ENCODE measurements at places on chromosomes 7 and 10.

DNA sequence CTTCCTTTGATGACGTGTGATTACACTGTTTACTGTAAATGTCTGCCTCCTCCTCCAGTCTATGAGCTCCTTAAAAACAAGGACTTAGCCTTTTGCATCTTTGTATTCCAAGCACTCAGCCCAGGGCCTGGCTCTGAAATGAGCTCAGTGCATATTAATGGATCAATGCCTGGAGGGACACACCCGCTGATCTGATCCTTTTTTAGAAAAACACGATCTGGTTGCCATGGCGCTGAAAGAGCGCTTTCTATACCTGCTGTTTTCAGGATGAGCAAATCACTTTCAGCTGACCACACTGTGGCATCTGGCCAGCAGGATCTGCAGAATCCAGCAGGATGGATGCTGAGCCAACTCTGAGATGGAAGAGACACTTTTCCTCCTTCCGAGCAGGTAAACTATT lies 37.8 kb upstream of the GARS1 start:
- H3K27me3 ChIP-seq, result no peaks in the 10 kb centered on the region
- no peak overlapping the region for H3K4me3 ChIP-seq
- no peaks in the 10 kb centered on the region for H3K36me3 ChIP-seq
- DNase-seq, result no peak
- no peak overlapping the region for H3K27ac ChIP-seq

DNA sequence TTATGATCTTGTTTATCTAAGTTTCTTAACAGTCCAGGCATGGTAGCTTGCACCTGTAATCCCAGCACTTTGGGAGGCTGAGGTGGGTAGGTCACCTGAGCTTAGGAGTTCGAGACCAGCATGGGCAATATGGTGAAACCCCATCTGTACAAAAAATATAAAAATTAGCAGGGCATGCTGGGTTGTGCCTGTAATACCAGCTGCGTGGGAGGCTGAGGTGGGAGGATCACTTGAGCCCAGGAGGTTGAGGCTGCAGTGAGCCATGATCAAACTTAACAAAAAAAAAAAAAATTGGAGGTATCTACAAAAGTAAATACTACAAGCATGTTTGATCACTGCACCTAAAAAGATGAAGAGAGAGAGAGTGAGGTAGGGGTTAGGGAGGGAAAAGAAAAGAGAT lies 9.0 kb upstream of the EZH2 start:
- H3K36me3 ChIP-seq, result no peaks in the 10 kb centered on the region
- DNase-seq, result no peak
- no peak overlapping the region for H3K27ac ChIP-seq
- no peak overlapping the region for H3K4me3 ChIP-seq
- H3K4me1 ChIP-seq, result no peaks in the 10 kb centered on the region

GRCh38 chr7:1767524-1767923 lies 97.4 kb downstream of the ELFN1 start:
- H3K27ac ChIP-seq, result no peak overlapping the region
- no peaks in the 10 kb centered on the region for H3K36me3 ChIP-seq
- H3K4me1 ChIP-seq, result no peaks in the 10 kb centered on the region
- DNase-seq, result no peak
- no peaks in the 10 kb centered on the region for H3K27me3 ChIP-seq

DNA sequence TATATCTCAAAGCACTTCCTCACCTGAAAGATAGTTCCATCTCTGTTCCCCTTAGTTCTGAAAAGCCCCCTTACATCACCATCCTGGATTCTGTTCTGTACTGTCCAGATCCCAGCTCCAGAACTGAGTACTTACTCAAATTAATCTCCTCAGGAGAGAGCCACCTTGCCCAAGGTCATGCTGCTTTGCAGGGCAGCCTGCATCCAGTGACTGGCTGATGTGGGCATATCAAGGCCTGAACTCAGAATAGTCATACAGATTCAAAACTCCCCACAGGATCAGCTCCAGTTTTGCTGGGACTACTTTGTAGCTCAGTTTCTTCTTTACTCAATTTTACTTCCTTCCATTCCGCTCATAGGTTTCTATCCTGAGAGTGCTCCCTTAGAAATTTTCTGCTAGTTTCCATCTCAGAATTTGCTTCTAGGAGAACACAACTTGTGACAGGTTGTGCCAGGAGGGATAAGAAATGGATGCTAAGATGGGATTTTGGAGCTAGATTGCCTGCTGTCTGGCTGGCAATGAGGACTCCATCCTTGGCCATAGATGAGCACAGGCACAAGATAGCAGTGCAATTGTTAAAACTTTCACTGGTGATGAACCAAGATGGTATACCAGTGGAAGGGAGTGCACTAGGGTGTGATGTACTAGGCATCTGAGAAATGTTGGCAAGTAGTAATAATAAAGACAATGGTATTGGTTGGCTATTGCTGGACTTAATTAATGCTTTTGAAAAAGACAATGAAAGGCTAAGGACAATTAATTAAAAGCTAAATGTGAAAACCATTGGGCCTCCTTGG lies 17.3 kb downstream of the SRGN start:
- no peak for DNase-seq
- H3K27me3 ChIP-seq, result no peaks in the 10 kb centered on the region
- no peaks in the 10 kb centered on the region for H3K36me3 ChIP-seq
- no peak overlapping the region for H3K4me3 ChIP-seq

DNA sequence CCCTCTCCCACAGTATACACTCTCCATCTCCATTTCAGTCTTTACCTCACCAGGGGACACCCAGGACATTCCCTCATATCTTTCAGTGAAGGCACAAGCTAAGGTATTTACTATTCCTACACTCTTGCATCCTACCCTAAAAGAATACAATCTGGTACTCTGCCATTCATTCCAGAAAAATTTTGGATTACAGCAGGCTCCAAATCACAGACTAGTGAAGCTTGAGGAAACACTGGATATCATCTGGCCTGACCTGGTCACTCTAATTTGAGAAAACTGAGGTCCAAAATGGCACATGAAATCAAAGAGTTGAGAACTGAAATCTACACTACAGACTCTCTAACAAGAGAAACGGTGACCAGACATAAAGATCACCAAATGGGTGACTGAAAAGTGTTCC lies 61.7 kb downstream of the CREB3L2 start:
- no peaks in the 10 kb centered on the region for H3K27me3 ChIP-seq
- H3K4me1 ChIP-seq, result peaks cover 47% of the 10 kb centered on the region
- H3K27ac ChIP-seq, result no peak overlapping the region
- no peak for DNase-seq
- H3K36me3 ChIP-seq, result no peaks in the 10 kb centered on the region
- no peak overlapping the region for H3K4me3 ChIP-seq

Data from vagina (tissue), 2 donors.